Activated T-cell treated with anti-CD3 and anti-CD28 coated beads, Interleukin-2, amount 50 U/mL, for 72 hours (primary cell): ENCODE measurements at places on chromosomes 1 and 21. TPM values are rescaled to one million over a fixed set of nuclear protein-coding genes. Genes with fewer than 3 reads are reported as not detected.

- peak; percentile 38 for DNase-seq
Observed at GRCh38 chr21:42850866-42851391, 28.4 kb downstream of the WDR4 start.

DNA sequence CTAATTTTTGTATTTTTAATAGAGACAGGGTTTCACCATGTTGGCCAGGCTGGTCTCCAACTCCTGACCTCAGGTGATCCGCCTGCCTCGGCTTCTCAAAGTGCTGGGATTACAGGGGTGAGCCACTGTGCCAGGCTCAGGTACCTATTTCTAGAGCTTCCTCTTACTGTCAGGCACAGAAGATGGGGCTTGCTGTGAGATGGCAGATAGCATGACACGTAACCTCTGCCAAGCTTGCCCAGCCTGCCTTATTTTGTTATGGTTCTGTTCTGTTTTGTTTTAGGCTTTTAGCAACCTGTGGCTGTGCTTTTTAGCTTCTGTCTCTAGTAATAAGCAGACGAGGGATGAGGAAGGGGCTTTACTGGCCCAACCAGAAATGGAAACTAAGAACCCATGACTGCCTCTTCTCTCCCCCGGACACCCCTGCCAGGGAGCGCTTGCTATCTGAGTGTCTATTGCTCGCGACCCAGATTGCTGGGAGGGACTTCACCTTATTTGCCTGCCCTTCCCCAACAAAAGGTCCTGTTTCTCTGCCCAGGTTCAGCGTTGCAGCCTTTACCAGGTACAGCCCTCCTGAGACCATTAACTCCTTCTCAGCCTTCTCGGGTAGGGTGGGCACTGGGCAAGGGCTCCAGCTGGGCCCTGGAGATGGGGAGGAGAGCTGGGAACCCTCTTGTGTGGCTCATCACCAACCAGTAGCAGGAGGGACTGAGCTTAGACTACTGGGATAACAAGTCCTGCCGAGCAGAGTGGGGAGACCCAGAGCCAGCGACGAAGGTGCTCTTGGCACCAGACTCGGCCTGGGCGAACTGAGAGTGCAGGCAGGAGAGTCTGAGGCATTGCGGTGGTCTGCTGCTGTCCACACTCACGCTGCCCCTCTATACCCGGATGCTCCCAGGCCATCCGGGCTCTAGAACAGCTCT is 13.5 kb upstream of the LGR6 start:
- DNase-seq = no peak

- no peak for DNase-seq
Observed at GRCh38 chr1:50425376-50426107, 2.3 kb upstream of the DMRTA2 start.

DNA sequence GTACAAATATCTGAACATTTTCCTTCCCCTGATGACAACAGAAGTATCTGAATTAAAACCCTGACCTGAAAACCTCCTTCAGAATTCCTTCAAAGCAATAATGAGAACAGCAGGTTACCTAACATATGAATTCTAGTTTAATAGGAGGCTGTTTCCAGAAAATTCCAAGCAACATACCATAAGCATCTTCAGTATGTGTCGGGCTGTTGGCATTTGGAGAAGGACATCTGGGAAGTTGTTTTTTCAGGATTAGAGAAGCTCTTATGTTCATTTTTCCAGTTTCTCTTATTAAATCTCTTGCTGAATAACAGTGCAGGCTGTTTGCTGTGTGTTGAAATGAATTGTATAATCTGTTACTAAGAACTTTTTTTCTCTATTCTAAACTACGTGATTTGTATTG is 101.5 kb downstream of the PLA2G4A start:
- DNase-seq = no peak

VANGL2 gene
- 0.28 TPM for total RNA-seq

F3 gene
- total RNA-seq = 0.65 TPM
